GM18507 (cell line): ENCODE measurements at places on chromosomes 13 and 19.

DNA sequence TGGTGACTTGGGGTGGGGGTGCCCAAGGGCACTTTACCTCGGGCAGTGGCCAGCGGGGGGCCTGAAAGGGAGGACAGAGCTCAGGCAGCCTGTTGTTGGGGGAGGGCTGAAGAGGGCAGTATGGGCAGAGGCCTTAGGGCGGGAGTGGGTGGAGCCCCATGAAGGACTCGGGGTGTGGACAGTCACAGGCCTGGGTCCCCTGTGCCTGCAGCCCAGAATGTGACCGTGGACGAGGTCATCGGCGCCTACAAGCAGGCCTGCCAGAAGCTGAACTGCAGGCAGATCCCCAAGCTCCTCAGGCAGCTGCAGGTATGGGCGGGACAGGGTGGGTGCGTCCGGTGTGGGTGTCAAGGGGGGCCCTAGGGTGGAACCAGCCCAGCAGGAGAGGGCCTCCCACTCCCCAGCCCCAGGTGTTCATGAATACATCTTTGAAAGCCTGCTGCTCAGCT, 22.5 kb downstream of the NKPD1 start:
- DNase-seq: no peak

GRCh38 chr19:12938779-12939601, 581 bp downstream of the CALR start:
- DNase-seq: no peak

GRCh38 chr13:72754111-72754510, 26.4 kb downstream of the BORA start:
- DNase-seq: no peak

DNA sequence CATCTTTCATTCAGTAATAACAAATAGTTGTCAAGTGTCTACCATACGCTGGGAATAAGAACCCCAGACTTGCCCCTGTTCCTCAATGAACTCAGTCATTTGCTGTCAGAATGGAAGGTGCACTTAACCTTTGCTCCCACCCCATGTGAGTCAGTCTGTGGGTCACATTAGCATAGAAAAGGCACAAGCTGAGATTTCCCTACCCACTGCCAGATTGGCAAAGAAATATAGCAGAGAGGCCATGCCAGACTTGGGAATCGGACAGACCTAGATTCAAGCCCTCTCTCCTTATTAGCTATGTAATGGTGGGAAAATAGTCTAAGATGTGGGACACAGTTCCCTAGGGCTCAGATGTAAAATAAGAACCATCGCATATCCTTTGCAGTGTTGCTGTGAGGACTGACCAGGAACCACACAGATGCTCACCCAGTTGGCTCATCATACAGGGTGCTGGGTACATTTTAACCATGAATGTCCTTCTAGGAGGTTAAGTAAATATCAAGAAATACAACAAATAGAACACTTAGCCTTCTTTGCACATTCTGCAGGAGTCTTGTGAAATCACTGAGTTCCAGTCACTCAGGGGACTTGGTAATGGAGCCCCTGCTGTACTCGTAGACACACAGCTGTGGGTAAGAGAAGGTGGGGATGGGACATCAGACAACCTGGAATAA, 218.2 kb downstream of the FGF14 start:
- no peak for DNase-seq

GRCh38 chr19:6088602-6089049, 21.7 kb downstream of the RFX2 start:
- no peak for DNase-seq

DNA sequence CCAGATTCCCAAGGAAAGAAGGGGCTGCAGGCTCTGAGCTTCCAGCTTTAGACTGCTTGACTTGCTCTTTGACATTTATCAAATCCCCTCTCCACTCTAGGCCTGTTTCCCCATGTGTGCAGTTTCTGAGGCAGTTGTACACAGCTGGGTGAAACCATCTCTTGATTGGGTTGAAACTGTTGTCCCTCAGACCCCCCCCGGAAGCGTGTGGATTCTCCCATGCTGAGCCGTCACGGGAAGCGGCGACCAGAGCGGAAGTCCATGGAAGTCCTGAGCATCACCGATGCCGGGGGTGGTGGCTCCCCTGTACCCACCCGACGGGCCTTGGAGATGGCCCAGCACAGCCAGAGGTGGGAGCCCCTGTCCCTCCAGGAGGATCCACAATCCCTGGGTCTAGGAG, 19.7 kb downstream of the BRSK1 start:
- no peak for DNase-seq

DNA sequence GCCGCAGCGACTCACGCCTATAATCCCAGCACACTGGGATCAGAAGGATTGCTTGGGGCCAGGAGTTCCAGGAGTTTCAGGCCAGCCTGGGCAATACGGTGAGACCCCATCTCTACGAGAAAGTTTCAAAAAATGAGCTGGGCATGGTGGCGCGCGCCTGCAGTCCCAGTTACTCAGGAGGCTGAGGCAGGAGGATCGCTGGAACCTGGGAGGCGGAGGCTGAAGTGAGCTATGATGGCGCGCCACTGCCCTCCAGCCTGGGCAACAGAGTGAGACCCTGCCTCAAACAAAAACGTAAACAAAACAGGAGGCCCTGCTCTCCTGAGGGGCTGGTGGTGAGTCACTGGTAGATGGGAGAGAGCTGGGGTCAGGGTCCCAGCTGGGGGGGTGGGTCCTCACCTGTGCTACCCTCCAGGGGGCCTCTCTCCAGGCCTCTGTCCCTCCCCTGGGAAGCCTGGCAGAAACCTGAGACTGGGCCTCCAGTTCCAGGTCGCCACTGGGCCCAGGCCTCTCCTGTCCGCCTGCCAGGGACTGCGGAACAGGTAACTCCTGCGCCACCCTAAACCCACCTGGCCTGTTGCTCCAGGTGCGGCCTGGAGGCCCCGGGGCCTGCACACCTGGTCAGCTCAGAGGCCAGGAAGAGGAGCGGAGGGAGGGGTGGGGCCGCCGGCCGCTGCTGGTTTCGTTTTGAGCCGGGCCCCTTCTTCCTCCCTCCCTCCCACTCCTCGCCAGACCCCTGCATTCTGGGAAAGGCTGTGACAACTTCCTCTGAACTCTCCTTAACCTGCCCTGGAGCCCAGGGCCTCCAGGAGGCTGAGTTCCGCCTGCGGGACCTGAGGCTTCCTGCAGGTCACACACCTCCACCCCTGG, 17.2 kb upstream of the ZBTB7A start:
- DNase-seq: no peak

DNA sequence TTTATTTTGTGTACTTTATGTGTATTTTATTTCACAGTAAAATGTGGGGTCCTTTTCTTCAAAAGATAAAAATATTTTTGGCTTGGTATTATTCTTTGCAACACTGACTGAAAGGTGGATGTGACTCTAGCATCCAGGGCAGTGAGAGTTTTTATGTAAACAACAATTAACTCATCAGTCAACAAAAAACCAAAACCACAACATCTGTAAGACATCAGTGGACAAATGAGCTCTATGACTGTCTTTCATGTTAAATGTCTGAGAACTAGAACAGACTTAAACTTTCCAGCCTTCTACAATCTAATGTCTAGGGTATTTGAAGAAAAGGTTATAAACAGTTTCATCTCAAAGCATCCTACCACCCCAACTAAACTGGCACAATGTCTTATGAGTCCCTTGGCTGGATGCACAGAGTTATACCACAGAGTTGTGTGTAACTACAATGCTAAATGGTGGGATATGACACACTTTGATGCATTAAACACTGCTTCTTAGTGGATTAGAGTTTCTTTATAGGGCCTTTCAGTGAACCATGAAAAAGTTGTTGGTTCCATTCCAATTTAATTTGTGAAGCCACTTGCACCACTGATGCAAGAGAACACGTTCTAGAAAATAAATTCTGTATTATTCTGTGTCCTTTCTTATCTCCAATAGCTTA, 544.2 kb upstream of the KLF12 start:
- DNase-seq: no peak

- DNase-seq: no peak
Measured at GRCh38 chr19:49840736-49841249, 10.2 kb upstream of the PTOV1 start.

DNA sequence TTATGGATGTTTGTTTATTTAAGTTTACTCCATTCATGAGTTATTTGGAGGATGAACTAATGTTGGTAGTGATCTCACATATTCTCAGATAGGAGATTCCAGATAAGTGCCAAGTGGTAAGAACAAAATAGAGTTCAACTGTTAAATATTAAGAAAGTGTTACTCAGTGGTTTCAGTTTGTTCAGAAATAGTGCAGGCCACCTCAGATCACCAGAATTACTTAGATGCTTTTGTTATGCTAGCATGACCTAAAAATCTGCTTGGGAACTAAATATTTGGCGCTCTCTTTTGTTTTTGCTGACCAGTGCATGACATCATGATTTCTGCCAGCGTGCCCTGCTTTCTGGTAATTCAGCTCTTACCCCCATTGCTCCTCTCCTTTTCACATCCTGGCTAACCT, 15.6 kb downstream of the CLDN10 start:
- no peak for DNase-seq
